NCI-H2171 (cell line): ENCODE measurements at places on chromosomes 1 and 21.

DNA sequence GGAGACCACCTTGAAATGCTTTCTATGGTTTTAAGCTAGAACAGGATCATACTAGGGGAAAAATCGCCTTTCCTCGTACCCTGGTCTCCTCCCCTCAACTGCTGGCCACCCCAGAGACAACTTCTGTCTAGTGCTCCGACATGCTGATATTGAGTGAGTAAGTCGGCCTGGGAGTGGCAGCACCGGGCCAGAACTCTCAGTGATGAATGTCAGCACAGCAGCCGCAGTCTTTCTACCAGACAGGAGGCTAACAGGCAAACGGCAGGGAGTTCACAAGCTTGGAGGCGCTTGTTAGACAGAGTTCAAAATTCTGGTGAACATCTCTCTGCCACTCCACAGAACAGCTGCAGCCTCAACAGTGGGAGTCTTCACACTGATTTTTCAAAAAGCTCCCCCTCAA lies 716.9 kb downstream of the ADGRL2 start:
- DNase-seq: no peak

- DNase-seq: no peak
Measured at GRCh38 chr1:169048043-169048442, 58.4 kb upstream of the ATP1B1 start.

- no peak for DNase-seq
Measured at GRCh38 chr1:170215072-170215885, 69.5 kb downstream of the NTMT2 start.

- DNase-seq: no peak
Measured at GRCh38 chr1:172650474-172651193, 8.3 kb upstream of the FASLG start.

GRCh38 chr1:217228689-217229088 lies 402.2 kb downstream of the GPATCH2 start:
- no peak for DNase-seq

GRCh38 chr21:34885626-34886239 lies 163.4 kb downstream of the RUNX1 start:
- no peak for DNase-seq

DNA sequence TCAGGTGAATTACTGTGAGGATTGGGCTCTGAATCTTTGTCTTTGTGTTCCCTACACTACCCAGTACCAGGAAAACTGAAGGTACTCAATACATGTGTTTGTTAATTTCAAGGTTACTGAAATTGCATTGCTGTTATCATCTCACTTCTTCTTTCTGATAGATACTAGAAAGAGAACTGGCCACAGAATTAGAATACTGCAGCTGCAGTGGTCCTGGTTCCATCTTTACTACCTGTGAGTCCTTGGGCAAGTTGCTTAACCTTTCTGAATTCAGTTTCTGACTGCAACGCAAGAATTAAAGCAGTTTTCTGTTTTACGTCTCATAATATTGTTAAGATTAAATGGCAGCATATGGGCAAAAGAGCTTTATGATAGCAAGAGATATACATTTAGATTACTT lies 263.5 kb downstream of the LMO4 start:
- no peak for DNase-seq

DNA sequence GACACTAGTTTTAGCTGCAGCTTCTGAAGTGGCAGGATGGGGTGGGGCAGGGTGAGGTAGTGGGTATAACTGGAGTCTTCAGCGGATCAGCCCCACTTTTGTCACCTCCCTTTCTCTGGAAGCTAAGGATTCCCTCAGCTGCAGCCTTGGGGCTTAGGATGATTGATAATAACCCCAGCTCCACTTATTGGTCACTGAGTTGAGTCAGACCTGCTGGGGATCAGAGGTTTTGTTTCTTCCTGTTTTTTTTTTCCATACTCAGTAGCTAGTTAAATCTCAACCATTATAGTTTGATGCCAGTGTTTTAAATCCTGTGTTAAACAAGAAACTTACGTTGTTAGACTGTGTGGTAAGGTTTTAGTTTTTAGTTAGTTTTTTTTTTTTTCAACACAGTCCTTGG lies 57.2 kb downstream of the LAMC1 start:
- DNase-seq: no peak

DNA sequence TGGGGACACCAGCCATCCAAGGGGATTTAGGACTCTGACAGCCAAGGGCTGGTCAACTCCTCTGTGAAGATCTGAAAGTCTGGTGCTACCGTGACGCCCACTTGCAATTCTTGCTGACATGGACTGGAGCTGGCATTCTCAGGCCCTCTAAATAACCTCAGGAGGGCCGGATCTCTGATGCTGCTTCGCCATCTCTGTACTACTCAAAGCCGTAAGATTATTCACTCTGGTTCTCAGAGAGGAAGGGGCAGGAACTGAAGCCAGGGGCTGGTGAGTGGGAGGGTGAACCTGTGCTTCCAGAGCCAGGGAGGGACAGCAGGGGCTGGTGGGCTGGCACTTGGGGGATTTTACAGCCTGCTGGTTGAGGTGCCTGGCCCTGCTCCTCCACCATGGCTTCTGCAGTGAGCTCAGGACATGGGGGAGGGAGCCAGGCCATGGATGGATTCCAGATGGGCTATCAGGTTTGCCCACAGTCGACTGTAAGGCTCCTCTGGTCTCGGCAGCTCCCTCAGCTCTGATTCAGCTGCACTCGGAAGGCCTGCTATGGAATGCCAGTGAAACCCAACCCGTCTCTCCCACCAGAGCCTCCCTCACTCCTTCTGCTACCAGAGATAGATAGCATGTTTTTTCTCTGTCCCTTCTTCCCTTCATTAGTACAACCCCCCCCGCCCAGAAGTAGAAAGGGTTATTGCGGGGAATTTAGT lies 84.5 kb downstream of the PLXNA2 start:
- DNase-seq: peak; percentile 73

GRCh38 chr1:224882264-224882663 lies 47.2 kb upstream of the DNAH14 start:
- no peak for DNase-seq

- peak; percentile 87 for DNase-seq
Measured at GRCh38 chr1:107493111-107493716, 352.4 kb downstream of the NTNG1 start.

DNA sequence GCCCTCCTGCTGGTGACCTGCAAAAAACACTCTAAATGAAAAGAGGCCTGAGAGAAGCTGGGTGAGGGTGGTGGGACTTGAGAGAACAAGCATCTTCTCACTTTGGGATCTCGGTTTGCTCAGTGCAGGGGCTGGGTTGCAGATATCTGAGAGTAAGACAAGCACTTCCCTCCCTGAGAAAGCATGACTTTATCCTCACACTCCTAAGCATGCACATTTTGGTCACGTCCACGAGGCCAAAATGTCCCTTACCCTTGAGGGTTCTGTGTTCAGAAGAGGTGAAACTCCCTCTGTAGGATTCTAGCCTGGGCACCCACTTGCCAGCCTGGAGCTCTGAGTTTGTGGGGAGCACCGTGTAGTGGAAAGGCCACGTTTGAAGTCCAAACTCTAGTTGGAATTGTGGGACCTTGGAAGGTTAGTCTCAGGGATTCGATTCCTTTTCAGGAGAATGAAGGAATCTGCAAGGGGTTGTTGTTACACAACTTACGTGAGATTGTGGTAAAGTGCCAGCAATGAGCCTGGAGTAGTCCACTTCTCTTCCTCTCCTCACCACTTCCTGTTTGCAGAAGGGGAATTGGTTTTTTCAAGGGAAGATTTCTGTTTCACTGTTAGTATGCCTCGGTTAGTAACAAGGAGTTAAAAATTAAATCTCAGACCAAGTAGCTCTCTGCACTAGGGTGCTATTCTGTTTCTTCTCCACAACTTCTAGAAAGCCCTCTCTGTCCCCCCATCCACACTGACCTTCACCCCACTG lies 3.0 kb downstream of the FCAMR start:
- DNase-seq: no peak

DNA sequence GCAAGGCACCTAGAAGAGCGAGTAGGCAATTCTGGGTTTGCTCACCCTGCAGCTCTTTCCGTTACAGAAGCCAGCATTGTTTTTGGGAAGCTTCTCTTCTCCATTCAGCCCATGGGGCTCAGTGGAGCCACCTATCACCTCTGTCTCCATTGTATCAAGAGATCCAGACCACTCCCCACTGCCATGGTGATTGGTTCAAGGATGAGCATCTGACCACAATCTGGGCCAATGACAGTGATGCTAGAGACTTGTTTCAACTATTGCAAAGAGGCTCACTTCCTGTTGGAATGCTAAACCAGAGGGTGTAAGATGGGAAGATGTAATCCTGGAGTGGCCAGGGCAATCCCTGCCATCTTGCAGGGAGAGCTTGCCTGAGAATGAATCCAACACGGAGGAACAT lies 6.6 kb downstream of the SPATA21 start:
- no peak for DNase-seq

- DNase-seq: no peak
Measured at GRCh38 chr21:39005502-39005787, 177.8 kb downstream of the PSMG1 start.

- no peak for DNase-seq
Measured at GRCh38 chr1:112319371-112320040, 76.5 kb upstream of the CTTNBP2NL start.

DNA sequence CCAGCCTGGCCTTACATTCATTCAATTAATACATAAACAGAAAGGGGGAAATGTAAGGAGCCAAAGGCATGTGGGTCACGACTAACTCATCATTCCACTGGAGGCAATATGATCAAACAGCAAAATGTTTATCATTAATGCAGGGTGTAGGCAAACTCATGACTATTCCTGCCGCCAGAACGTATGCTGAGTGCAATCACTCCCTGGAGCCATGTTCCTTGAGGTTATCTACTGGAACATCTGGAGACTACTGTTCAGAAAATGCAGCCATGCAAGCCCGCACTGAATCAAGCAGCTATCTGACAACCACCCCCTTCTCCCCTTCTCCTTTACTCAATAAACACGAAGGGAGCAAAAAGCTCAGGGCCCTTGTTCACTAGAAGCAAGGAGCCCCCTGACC lies 267.6 kb downstream of the COL11A1 start:
- DNase-seq: no peak

DNA sequence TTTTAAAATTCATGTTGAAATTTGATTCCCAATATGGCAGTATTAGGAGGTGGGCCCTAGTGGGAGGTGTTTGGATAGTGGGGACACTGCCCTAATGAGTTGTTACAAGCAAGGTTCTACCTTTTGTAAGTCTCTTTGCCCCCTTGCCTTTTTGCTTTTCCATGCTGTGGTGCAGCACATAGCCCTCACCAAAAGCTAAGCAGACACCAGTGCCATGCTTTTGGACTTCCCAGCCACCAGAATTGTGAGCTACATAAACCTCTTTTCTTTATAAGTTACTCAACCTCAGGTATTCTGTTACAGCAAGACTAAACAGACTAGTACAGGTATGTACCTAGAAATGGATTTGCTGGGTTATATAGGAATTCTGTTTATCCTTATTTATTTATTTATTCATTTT lies 13.7 kb downstream of the ZMYM4 start:
- DNase-seq: no peak

GRCh38 chr1:231274119-231274825 lies 33.3 kb downstream of the GNPAT start:
- no peak for DNase-seq

DNA sequence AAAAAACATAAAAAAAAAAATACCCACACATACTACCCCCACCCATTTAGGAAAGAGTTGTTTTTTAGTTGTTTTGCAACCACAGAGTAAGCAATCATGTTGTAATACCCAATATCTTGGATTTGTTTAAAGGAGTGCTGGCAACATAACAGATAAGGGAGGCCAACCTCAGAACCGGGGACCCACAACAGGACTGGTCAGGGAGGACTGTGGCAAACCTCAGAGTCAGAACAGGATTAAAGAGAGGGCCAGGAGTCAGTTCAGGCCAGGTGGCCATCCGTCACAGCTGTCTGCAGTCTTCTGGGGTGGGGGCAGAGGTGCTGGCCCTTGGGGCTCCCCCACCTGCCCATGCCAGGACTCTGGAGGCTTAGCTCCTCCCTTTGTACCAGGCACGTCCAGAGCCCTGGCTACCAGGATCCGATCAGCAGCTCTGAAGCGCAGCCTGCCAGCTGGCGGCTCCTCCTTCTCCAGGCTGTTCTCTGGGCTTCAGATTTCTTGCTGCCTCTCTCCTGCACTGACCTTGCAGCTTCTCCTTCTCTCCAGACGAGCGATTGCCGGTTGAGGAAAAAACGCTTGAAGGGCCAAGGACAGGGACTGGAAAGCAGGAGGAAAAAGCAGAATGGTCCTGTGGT lies 7.9 kb downstream of the H6PD start:
- DNase-seq: no peak

- no peak for DNase-seq
Measured at GRCh38 chr1:67892476-67893125, 59.3 kb upstream of the GNG12 start.
